ENCODE measurements at places on chromosomes 12 and 14.

GRCh38 chr12:100741084-100741711 lies 53.4 kb upstream of the ANO4 start:
- no peak for DNase-seq

DNA sequence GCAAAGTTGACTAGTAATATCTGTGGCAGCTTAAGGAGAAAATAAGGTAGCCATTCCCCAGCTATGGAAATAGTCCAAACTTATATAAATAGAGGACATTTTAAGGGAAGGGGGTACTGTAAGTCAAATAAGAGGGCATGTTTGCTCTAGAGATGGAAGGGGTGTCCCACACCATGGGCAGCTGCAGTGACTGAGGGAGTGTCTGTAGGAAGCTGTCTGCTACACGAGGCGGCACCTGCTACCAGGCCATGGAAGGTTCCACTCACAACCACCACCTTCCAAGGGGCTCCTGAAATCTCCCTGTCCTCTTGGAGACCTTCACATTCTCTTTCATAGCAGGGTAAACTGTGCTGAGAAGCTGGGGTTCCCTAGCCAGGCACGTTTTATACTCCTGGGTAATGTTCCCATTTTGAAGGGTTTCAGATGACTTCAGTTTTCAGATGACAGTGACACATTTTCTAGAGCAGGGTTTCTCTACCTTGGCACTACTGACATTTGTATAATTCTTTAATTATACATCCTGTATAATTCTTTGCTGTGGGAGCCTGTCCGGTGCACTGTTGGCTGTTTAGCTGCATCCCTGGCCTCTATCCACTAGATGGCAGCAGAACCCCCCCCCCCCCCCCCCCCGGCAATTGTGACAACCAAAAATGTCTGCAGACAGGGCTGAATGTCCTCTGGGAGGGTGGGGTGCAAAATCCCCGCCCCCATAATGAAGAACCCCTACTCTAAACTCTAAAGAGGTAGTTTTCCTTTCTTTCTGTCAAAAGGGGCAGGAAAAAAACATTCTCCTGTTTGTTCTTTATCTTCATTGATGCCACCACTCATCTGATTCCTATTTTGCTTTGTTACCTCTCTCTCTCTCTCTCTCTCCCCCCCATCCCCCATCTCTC lies 11.6 kb upstream of the SMCO2 start:
- DNase-seq = no peak

DNA sequence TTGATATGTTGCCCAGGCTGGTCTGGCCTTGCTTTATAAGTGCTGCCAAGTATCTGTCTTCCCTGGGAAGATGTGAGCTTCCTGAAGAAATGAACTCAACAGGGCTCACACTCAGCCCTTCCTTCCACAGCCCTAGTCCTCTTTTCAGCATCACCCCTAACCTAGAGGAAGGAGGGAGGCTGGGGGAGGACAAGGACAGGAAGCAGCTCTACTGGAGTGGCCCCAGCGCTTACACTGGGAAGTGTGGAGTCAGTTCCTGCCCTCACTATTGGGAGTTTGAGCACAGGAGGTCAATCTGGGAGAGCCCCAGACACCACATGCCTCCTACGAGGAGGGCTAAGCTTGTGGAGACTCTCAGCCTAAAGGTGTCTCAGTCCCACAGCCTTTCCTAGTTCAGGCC lies 16.8 kb downstream of the GALNT6 start:
- no peak for DNase-seq

GRCh38 chr14:49770212-49770817 lies 2.4 kb downstream of the KLHDC2 start:
- no peak for DNase-seq

- DNase-seq = no peak
These were observed 9.5 kb upstream of the BCL7A start for GRCh38 chr12:122012184-122012583.

- no peak for DNase-seq
These were observed 107.0 kb downstream of the ADAMTS20 start for GRCh38 chr12:43444940-43445564.

DNA sequence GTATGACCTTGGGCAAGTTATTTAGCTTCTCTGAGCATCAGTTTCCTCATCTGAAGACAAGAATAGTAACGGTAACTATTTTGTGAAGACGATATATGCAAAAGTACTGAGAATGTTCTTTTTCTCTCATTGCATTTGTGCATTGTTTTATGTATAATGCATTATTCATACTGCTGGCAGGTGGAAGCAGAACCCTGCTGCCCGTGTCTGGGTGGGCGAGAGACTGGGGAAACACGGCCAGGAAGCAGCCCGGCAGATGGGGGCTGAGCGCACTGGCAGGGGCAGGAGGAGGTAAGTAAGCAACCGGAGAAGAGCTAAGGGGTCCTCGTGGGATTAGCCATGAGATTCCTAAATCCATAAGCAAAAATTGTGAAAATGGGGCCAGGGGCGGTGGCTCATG lies 115.8 kb upstream of the MED13L start:
- DNase-seq = no peak

- DNase-seq = no peak
These were observed 6.9 kb downstream of the TMBIM6 start for GRCh38 chr12:49748306-49748705.

GRCh38 chr12:97984974-97985580 lies 522.5 kb downstream of the RMST start:
- no peak for DNase-seq

- no peak for DNase-seq
These were observed 179.1 kb downstream of the KITLG start for GRCh38 chr12:88401155-88401554.

DNA sequence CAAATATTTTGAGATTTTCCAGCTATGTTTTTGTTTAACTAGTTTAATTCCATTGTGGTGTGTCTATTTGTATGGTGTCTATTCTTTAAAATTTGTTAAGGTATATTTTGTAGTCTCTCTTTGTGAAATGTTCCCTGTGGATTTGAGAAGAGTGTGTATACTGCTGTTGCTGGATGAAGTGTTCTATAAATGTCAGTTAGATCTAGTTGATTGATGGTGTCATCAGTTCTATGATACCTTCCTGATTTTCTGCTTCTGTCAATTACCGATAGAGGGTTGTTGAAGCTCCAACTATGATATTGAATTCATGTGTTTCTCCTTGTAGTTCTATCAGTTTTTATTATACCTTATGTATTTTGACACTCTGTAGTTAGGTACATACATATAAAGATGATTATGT lies 53.1 kb downstream of the FUT8 start:
- no peak for DNase-seq

- no peak for DNase-seq
These were observed 1.2 kb downstream of the ATF7 start for GRCh38 chr12:53624956-53625355.

GRCh38 chr12:31633464-31633863 lies 26.0 kb upstream of the ETFBKMT start:
- no peak for DNase-seq

DNA sequence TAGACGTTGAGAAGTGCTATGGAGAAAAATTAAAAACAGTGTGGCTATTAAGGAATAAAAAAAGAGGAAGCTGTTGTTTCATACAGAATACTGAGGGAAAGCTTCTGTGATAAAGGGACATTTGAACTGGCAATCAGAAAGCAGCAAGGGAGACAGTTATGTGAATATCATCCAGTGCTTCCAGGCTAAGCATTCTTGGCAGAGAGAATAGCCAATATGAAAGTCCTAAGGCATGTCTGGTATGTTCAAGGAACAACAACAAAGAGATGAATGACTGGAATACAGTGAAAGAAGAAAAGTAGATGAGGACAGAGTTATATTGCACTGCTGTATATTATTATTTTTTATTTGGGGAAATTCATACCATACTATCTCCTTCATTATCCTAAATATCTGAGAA lies 23.9 kb downstream of the SCAF11 start:
- no peak for DNase-seq

GRCh38 chr14:54796961-54797360 lies 105.7 kb downstream of the GCH1 start:
- DNase-seq = no peak

DNA sequence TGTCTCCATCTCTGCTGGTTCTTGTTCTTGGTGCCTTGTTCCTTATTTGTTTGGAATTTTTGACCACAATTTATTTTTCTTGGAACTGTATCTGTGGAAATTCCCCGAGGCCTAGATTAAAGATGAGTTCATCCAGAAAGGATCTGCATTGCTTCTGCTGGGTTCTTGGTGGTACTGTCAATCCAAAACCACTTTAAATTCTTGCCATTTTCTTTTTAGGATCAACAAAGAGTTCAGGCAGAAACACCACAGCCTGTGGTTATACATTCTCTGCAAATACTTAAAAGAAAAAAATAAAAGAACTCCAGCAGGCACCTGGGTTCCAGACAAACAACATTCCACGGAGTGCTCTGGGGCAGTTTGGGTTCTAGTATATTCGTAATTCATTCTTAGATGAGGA lies 6.0 kb upstream of the VAMP1 start:
- no peak for DNase-seq

DNA sequence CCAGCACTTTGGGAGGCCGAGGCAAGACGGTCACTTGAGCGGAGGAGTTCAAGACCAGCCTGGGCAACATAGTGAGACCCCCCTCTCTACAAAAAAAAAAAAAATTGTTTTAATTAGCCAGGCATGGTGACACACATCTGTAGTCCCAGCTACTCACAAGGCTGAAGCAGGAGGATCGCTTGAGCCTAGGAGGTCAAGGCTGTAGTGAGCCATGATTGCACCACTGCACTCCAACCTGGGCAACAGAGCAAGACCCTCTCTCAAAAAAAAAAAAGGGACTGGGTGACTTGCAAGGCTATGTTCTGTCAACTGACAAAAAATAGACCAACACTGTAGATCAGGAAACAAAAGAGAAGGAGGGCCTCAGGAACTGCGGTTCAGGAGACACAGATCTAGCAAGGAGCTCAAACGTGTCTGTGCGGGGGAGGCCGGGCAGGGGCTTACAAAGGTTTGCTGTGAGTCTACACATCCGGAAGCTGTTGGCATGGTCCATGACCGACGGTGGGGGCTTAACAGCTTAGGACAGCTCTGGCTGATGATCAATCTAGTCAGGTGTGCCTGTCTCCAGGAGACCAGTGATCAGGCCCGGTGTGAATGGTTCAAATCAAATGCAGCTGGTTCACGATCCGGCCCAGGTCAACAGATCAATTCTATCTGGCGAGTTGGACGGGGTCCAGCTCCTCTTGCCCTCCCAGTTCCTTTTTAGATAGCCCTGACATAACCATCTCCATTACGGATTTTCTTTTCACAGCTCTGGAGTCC lies 31.7 kb upstream of the INF2 start:
- DNase-seq = no peak

- no peak for DNase-seq
These were observed 417.6 kb downstream of the PCNX1 start for GRCh38 chr14:71324767-71325272.

DNA sequence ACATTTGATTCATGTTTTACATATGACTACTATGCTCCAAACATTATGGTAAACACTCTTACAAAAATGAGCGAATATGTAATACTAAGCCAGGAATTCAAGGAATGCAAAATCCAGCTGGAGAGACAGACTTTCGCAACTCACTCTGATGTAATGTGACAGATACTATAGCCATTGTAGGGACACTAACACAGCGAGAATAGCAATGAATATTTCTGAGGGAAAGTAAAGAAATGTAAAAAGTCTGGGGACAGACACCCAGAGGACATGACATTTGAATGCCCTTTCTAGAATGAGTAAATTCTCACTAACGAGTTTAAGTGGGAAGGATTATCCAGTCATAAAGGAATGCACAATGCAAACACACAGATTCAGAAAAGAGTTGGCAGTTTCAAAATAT lies 121.9 kb downstream of the PIK3C2G start:
- DNase-seq = no peak

DNA sequence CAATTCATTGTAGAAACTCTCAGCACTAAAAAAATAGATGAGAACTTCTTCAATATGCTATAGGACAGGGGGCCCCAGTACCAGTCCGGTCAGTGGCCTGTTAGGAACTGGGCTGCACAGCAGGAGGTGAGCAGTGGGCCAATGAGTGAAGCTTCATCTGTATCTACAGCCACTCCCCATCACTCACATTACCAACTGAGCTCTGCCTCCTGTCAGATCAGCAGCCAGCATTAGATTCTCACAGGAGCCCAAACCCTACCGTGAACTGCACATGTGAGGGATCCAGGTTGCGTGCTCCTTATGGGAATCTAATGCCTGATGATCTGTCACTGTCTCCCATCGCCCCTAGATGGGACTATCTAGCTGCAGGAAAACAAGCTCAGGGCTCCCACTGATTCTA lies 15.7 kb upstream of the ANO2 start:
- no peak for DNase-seq

DNA sequence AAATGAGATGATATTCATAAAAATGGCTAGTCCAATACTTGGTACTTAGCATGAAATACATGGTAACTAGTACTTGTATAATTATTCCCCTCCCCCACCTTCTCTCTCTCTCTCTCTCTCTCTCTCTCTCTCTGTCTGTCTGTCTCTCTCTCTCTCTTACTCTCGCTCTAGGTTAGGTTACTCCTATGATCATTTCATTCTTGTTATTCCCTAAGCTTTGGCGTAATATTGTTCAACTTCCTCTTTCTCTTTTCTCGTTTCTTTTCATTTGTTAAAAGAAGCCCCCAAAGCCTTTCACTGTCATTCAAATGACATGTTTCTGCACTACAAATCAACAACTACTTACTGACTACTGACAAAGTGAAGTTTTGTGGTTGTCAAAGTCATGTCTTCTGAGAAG lies 89.8 kb downstream of the GRIP1 start:
- no peak for DNase-seq

GRCh38 chr14:58920230-58920629 lies 268.2 kb upstream of the DAAM1 start:
- DNase-seq = no peak

DNA sequence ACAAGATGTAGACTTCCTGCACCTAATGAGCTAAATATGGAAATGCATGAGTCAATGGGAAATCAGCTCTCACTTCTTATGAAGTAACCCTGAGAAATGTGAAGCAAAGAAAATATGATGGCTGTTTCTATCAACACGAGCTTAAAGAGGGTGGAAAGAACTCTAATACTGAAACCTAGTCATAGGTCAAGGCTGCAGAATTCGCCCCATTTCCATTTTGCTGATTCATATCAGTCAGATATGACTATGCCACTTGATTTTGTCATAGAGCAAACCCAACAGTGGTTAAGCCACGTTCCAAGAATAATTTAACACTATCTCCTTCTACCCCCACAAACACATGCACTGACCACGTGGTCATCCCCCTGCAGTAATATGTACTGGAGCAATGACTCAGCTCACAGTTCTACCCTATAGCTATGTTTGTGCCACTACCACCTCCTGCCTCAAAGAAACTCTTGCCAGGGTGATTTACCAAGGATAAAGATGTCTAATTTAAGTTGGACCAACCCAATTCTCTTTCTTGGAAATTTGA lies 157.5 kb downstream of the TMTC3 start:
- DNase-seq = no peak

- DNase-seq = no peak
These were observed 16.6 kb downstream of the XRCC3 start for GRCh38 chr14:103698380-103699260.

- no peak for DNase-seq
These were observed 3.5 kb downstream of the ULK1 start for GRCh38 chr12:131897875-131898274.

Measured in cortex of kidney (tissue), 1 donor.